EH (cell line): ENCODE measurements at places on chromosomes 7 and 10.

DNA sequence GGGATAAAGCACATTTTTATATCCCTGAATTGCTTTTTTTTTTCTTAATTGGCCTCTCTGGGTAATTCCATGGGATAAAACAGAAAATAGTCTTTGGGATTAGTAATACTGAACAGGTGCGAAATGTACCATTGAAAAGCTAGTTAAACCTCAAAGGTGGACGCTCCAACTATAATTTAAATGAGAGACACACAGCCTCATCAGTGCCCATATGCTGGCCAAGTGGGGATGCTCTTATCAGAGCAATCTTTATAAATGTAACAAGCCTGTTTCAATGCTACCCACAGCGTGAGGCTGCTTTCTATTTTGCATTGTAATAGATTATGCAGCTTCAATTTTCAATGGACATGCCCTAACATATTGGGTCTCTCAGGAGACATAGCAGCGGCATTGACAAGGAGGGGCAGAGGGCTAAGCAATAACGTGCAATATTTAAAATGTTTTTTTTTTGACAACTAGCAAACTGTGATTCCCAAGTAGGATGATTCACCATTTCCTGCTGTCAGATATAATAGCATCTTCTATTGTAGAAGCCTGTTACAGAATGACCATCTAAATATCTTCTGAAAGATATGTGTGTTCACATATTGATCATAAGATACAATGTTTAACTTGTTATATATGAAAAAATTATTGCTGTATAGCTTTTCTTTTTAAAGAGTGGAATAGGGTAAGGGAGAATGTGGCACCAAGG is 91.3 kb upstream of the BET1 start:
- DNase-seq = peak; percentile 49

DNA sequence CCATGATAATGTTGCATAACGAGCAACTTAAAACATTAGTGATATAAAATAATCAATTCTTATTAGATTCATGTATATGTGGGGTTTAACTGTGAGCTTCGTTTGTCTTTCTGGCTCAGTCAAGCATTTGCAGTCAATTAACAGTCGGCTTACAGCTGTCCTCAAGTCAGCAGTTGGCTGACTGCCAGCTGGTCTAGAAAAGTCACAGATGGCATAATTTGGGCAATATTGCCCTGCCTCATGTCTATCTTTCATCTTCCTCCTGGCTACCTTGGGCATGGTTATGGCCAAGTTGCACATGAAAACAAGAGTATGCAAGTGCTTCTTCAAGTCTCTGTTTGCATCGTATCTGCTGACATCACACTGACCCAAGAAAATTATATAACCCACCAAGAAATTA is 186.1 kb upstream of the ZWINT start:
- no peak for DNase-seq

DNA sequence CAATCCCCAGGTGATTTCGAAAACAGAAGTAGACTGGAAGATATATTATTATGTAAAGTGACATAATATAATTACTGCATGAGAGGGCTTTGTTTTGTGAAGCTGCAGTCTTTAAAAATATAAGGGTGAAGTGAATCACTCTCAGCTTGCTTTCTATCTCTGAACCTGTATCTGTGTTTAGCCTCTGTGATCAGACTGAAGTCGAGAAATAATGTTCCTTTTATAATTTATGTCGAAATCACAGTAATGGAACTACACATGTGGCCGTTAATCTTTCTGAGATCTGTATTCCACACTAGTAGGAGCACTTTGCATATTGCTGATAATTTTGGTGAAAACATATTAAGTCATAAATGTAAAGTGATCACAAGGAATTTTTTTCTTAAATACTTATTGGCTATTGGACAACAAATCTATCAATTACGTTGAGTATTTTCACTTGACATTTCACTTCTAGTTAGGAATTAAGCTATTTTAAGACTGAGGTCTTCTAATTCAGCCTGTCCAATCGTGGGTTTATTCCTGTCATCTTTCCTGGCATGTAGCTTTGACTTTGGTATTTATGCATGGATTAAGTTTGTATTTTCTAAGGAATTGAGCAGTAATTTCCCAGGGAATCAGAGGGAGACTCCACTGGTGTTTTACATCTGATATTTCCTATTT is 268.2 kb upstream of the POT1 start:
- no peak for DNase-seq

DNA sequence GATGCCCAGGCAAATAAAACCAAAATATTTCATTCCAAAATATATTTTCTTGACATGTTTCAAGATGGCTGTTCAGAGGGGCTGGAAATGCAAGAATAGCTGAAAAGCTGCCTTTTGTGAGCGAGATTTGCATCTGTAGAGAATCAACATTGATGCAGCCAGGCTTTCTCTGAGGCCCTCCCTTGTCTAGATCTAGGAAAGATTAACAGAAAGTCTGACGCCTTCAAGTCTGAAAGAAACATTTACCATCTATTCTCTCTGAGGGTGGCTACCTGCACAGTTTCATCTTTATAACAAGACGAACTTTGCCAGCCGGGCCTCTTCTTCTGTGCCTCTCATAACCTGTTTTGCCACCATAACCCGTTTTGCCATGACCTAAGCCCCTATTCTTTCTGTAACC is 170.2 kb downstream of the AKR1D1 start:
- no peak for DNase-seq

DNA sequence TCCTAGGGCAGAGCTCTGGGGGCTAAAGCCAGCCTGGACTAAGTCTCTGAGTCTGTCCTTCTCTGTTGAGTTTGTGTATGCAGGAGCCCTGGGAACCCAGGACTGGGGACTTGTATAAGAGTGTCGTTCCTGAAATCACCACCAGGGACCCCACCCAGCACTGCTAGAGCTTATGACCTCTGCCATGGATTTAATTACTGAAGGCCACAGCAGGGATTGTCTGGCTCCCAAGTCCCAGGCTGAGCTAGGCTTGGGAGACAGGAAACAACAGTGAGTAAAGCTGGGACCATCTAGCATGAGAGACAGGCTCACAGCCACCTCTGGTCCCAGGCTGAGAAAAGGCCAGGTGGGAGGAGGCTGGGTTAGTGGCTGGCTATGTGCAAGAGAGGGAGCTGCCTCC is 1.4 kb upstream of the TSPAN15 start:
- peak; percentile 81 for DNase-seq

DNA sequence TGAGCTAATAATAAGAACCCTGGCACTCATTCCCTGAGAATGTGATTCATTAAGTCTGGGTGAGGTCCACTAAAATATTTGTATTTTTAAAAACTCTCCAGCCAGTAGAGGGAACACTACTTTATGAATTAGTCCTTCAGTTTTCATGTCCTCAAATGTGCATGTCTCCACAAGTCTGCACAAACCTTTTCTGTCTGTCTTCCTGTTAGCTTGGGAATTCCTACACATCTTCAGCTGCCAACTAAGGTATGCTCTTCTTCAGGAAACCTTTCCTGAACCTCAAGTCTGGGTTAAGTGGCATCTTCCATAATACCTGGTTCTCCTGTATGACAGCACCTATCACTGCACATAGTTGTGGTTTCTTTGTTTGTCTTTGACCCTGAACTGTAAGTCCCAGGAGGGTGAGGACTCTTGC is 119.6 kb upstream of the MKX start:
- DNase-seq = peak; percentile 69

GRCh38 chr7:71506822-71507221 is 374.9 kb downstream of the GALNT17 start:
- no peak for DNase-seq

GRCh38 chr7:92809760-92810573 is 26.4 kb downstream of the CDK6 start:
- DNase-seq = peak; percentile 94

- peak; percentile 29 for DNase-seq
Measured at GRCh38 chr10:21602313-21602712, 68.3 kb downstream of the MLLT10 start.

DNA sequence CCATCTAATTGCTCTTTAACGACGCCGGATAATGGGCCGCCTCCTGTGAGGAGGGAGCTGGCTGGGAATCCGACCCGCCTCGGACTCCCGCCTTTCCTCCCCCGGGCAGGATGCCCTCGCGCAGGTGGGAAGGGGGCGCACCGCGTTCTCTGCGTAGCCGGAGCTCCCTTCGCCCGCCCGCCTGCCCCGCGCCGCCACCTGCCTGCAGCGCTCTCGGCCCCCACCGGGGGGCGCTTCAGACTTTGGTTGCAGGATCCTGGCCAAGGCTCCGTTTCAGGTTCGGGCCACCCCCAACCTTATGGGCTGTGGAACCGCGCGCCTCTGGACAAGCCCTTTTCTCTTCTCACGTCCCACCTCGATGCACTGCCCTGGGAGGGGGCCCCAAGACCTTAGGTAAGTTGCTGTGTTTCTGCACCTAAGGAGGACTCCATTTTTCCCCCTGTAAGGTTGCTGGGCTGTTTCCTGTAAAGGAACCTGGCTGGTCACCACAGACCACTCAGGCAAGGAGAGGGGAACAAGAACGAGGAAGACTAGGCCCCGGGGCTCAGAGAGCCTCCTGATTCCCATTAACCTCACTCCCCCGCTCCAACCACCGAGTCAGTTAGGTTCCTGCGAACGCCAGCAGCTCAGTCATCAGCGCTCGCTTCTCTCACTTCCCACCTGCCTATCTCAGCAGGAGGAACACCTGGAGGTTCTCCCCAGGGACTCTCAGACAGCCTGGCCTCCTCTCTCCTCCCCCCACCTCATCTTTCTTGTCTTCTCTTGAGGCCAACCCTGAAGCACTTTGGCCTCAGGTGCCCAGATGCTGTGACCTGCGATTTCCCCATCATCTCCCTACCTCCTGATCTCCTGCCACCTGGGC is 11.3 kb upstream of the KAZALD1 start:
- peak; percentile 56 for DNase-seq

DNA sequence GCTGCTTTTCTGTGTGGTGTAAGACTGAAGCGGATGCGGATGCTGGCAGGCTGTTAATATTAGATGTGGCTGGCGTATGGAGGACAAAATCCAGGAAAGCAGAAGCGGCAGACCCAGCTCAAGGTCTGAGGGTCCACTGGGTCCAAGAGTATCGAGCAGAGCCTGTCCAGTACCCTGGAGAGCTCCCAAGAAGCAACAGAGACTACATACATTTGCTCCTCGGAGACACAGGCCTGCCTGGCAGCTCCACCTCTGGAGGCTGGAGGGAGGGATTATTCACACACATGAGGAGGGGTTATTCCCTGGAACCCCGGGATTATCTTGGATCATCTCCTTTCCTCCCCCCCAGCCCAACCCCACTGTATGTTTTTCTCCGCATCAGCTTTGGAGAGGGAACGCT is 31.3 kb upstream of the LOXL4 start:
- peak; percentile 51 for DNase-seq

GRCh38 chr10:5743736-5744135 is 59.1 kb downstream of the TASOR2 start:
- DNase-seq = no peak

DNA sequence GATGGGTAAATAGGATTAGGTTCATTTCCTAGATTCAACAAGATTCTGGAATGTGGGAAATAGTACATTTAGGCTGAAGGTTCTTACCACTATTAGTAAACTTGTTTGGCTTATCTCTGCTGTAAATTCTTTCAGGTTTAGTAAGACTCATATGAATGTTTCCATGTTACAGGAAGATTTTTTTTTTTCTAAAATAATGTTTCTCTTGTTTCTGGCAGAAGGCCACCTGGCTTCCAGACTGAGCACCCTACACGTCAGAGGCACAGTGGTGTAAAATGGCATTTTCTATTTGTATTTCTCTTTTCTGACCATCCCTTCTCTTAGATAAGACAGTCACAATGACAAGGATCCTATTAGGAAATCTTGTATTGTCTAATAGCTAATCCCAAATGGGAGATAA is 22.7 kb upstream of the AASS start:
- DNase-seq = peak; percentile 87

DNA sequence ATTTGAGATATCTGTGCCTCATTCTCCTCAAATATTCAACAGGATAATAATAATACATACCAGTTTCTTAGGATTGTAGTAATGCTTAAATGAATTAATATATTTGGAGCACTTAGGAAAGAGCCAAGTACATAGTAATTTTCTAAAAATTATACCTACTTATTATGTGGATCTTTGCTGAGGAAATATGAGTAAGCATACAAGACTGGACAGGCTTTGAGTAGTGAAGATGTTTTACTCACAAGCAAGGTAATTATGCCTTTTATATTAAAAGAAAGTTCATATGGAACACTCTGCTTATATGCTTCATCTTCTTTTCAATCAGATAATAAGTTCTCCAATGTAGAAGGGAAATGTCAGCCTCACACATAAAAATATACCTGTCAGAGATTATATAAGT is 337.5 kb upstream of the KAT6B start:
- DNase-seq = no peak

GRCh38 chr7:2851497-2851896 is 7.4 kb upstream of the GNA12 start:
- DNase-seq = no peak

- DNase-seq = no peak
Measured at GRCh38 chr7:47304727-47305719, 276.9 kb downstream of the TNS3 start.

- peak; percentile 51 for DNase-seq
Measured at GRCh38 chr10:113540845-113541548, 11.9 kb upstream of the HABP2 start.

DNA sequence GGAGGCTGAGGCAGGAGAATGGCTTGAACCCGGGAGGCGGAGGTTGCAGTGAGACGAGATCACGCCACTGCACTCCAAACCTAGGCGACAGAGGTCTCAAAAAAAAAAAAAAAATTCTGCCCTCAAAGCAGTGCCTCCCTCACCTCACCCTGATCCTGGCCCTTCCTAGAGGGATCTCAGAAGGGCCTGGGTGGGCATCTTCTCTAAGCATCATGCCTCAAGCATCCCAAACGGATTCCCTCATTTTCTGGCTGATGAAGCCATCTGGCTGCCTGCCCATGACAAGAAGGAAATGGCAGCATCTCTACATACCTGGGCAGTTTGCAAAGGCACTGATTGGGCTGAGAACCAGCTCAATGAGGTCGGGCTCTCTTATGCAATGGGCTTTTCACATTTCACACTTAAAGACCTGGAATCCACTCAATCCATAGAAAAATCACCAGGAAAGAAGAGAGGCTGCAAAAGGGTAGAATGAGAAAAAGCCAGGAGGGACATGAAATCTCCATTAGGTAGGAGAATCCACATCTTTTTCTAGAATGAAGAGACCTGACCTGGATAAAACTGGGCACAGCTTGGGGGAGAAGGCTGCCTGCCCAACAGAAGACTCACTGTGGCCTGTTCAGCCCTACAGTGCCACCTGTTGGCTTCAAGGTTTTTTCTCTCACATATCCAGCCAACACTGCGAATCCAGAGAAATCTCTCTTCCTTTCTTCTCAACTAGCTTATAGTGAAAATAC is 48.1 kb downstream of the PDLIM1 start:
- peak; percentile 69 for DNase-seq

GRCh38 chr7:100419660-100420226 is 8.8 kb downstream of the ZCWPW1 start:
- no peak for DNase-seq
